DND-41 (cell line): ENCODE measurements at places on chromosomes 5 and 9.

DNA sequence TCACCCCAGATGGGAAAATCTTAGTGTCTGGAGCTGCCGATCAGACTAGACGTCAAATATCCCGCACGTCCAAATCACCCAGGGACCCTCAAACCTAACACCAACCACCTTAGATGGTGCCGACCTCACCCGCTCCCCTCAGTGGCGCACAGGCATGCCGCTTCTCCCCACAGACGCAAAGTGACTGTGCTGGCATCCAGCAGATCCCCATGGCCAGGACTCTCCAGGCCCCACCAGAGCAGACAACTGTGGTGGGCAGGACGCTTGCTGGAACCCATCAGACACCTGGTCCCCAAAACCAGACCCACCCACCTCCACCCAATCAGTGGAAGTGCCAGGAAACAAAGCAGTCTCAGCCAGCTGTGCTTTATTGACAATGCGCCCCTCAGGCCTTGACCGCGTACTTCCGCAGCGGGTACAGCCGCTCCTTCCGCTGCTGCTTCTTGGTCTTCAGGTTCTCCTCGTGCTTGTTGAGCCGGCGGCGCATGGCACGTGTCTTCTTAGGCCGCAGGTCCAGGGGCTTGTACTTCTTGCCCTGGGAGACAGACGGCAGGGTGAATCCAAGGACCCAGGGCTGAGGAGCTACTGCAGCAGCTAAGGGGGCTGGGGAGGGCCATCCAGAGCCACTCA lies 4.1 kb downstream of the RPL35 start:
- DNase-seq: no peak

DNA sequence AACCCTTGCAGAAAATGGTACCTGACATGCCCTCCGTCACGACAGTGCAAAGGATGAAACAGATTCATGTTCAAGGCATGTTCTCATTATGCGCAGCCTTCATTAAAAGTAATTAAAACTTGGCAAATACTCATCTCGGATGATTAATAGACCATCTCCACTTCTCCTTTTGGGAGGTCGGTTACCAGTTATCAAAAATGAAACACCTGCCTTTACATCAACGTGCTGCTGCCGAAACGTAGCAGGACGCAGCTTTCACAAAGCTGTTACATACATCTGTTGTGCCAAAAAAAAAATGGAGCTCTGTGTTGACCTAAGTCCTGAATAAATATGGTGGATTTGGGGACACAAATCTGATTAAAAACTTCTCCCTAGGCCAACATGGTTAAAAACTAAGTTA lies 75.7 kb downstream of the PTCH1 start:
- DNase-seq: no peak

GRCh38 chr5:124136609-124137008 lies 609.8 kb downstream of the ZNF608 start:
- DNase-seq: no peak

DNA sequence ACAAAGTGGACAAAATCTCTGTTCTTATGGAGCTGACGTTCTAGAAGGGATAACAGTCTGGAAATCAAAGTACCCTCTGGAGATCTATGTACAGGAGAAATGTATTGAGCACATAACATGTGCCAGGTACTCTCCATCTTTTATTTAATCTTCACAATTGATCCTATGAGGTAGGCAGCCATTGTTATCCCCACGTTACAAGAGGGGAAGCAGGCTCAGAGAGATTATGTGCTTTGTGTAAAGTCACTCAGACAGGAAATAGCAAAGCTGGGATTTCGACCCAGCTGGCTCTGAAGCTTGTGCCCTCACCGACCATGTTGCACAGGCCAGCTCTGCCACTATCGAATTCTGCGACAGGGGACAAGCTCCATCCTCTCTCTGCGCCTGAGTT lies 21.5 kb downstream of the PDGFRB start:
- DNase-seq: no peak
